CD4-positive, alpha-beta T cell treated with Interleukin-1 beta for 1 hour (primary cell): ENCODE measurements at places on chromosomes 12 and 14.

- no peak for DNase-seq
These were observed 22.3 kb downstream of the LGR5 start for GRCh38 chr12:71461787-71462328.

DNA sequence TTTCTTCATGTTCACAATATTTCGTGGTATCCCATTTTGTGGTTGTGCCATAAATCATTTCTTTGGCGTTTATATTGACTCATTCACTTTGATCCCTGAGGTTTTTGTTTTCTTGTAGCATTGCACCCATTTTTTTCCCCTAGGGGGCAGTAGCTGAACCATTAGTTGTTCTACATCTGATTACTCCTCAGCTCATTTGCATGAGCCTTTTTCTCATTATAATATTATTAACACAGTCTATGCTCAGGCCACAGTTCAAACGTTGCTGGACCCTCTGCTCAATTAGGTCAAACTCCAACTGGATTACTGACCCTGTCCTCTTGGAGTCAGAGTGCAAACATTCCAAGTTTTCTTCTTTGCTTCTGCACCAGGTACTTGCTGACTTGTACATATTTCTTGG, 475.4 kb upstream of the SEL1L start:
- no peak for DNase-seq

DNA sequence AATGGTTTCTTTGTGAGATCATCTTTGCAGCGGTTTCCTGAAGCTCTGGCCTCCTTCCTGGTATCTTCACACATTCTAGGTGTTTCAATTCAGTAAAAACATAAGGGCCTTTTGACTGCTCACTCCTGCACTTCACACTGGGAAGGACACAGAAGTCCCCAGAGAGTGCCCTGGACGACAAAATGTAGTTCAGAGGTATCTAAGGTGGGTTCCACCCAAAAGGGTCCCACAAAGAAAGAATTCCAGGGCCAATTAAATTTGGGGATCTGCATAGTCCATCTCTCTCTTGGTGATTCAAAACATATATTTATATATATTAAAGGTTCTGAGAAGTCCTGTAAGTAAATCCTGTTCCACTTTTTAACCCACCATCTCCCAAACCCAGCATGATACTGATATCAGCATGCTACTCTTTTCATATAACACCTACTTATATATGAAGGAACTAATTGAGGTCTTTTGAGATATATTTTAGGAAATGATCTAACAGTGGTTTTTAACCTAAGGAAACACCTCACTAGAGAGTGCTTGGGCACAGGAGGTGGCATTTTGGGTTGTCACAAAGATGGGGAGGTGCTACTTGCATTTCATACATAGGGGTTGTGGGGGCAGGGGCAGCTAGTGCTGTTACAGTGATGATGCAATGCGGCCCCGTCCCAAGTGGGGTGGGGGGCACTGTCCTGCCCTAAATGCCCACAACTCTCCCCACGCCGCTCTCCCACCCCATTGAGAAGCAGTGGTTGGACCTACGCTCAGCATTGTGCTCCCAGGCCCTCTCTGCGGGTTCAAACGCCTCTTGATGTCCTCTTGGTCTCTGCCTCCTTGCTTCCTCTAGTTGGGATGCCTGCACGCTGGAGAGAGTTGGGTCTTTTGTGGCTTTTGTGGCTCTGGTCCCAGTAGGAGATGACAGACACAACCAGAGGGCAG, 109.4 kb downstream of the ARF6 start:
- DNase-seq: peak; percentile 80

GRCh38 chr12:52798671-52799504, 3.0 kb upstream of the KRT3 start:
- DNase-seq: no peak

DNA sequence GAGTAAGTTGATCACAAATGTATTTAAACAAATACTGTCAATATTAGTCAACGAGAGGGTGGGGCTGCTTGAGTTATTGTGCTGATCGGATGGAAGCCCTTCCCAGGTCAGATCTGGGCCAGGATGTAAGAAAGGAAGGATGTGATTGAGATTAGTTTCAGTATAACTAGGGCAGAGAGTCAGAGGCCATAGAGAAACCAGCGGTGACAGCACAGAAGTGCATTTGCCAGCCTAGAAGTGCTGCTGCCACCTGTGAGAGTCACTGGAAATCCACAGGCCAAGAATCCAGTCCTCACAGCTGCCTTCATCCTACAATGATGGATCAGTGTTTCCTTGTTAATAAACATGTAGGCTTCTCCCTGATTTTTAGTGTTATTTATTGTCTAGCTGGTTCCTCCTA, 9.8 kb upstream of the FERMT2 start:
- DNase-seq: no peak

DNA sequence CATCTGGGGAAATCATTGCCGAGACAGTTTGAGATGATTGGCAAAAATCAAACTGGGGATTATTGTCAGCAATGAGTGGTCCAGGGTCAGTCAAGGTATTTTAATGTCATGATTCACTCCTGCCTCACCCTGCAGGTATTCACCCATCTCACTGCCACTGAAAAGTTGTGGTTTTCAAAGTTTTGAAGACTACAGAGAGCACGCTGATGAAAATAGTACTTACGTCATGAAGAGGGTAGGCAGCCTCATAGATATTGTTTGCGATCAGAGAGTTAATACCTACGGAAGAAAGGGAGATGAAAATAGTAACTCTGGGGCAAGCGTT, 138.0 kb downstream of the ANO2 start:
- DNase-seq: no peak

DNA sequence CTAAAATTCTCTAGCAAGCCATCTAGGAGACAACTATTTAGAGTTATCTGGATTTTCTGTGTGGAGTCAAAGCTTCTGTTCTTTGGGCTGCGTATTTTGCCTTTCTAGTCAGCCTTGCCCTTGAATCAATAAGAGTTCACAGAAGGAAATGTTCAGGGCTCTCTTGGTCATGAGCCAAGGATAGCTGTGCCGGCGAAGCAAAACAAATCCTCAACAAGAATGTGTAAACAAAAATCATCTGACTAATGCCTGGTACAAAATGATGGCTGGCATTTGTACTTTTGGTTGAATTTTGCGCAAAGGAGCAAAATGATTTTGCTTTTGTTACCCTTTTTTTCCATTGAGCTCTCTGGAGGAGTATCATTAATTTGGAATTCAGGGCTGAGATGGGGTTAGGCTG, 171.1 kb downstream of the DACT1 start:
- no peak for DNase-seq

GRCh38 chr12:14729586-14729985, 33.2 kb upstream of the GUCY2C start:
- no peak for DNase-seq

DNA sequence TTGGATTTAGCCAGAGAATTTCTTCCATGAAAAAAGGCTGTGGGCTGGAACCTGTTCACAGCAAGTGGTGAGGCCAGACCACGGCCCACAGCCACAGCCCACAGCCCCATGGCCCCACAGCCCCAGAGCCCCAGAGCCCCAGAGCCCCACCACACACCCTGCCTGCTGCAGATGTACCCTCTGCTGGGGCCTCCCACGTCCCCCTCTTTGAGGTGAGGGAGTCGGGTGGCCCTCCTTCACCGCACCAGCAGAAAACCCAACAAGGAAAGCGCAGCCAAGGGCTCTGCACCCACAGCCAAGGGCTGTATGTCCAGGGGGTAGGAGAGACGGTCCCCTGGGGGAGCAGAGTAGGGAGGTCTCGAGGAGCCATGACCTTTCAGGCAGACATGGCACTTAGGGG, 327.5 kb upstream of the DIO3 start:
- no peak for DNase-seq

GRCh38 chr14:23297611-23298277, 4.9 kb downstream of the PPP1R3E start:
- DNase-seq: no peak

- no peak for DNase-seq
These were observed 69.7 kb upstream of the CCND2 start for GRCh38 chr12:4203772-4204376.

DNA sequence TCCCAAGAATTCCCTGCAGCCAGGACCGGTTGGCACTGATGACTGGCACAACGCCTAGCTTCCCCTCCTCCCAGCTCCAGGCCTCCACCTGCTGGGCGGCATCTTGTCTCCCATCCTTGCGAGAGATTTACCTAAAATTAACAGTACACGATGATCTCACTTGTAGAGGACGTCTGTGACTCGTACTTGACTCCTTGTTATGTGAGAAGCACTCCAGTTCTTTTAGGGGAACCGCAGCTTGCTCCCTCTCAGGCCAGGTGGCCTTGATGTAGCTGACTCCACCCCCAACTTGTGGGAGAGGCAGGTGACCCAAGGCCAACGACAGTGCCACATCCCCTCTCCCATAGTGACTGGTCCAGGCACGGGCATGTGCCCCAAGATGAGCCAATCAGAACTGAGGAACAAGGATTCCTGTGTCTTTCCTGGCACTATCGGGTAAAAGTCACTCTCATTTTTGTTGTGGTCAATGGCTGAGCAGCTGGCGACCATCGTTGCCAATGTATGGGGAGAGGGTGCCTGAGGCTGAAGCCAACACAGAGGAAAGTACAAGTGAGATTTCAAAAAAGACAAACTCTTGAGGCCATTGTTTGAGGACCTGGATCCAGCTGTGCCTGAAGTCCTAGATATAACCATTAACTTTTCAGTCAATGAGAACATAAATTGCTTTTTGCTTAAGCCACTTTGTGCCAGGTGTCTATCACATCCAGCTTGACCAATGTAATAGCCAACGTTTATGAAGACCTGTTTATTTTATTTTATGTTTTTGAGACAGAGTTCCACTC, 208.7 kb downstream of the RBM19 start:
- no peak for DNase-seq

GRCh38 chr12:25264114-25264513, 13.4 kb upstream of the KRAS start:
- DNase-seq: no peak

DNA sequence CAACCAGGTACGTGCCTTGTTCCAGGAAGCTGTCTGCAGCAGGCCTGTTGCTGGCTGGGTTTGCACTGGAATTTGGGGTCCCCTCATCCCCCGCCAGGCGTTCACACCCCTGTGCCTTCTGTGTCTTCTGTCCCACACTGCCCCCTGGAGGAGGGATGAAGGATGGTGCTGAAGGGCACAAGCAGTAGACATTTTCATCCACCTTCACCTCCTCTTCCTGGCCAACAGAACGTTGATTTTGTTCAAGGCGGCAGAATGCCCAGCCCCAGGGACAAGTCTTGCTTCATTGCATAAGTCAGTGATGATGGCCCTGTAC, 122.1 kb downstream of the CALM1 start:
- peak; percentile 19 for DNase-seq
